Esophagus squamous epithelium (tissue), 5 donors: ENCODE measurements at places on chromosomes 4 and X.

DNA sequence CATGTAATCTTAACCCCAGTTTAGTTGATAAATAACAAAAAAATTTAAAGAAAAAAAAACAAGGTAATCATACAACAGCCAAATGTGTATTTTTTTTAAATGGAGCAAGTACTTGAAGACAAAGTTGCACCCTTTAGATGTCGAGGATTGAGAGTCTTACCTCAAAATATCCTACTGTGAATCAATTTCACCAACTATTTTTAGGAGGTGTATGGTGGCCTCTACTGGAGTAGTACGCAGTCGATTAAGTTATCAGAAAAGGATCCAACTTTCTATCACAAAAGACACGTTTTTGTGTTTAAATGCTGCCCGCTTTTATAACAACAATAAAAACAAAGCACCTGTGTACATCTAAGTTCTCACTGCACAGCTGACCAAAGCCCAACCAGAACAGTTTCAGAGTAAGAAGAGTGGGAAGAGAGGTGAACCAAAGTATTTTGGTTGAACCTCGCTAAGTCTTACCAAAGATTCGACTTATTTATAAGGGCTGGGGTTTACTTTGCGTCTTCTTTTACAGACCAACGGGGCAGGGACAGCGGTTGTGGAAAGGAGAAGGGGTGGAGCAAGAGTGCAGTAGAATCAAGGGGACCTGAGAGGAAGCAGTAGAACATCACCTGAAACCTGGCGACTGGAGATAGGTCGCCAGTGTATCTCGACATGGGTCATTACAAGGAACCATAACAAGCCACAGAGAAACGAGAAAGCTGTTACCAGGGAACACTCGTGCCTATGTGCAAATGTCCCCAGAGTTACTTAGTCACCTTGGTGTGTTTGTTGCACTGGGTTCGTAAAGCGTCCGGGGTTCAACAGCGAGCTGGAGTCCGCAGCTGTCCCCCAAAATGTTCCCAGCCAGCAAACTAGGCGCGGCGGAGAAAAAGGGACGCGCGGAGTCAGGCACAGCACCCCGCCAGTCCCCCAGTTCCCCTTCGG lies 1.1 kb downstream of the RPS6KA6 start:
- DNase-seq = no peak

DNA sequence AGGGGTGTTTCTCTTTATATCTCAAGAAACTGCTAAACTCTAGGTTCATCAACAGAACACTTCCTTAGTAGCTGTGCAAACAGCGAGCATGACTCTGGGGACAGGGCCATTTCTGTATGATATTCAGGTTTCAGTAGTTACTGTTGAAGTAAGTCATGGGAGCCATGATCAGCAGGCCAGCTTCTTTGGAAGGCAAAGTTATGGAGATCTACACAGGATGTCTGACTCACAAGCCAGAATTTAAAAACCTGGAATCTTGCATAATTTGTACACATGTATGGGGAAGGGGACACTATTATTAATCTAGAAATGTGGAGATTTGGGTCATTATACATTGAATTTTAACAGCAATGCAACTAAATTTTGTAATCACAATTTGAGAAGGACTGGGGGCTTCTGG lies 187.8 kb upstream of the NR3C2 start:
- DNase-seq = no peak

- DNase-seq = no peak
Measured at GRCh38 chr4:84051639-84052038, 447.5 kb downstream of the NKX6-1 start.

DNA sequence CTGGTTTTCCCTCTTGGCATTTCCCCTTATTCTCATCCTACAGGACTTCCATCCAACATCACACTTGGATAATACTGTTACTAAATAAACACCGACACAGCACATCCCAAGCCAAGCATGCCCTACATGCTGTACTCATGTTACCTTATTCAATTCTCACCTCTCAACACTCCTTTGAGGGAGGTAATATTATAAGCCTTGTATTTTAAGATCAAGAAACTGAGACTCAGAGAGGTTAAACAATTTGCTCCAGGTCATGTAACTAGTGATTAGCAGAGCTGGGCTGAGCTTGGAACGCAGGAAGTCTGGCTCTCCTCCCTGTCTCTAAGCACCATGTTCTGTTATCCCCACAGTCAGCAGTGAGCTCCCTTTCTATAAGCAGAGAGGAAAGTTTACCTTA lies 333.6 kb upstream of the IGFBP7 start:
- DNase-seq = no peak

DNA sequence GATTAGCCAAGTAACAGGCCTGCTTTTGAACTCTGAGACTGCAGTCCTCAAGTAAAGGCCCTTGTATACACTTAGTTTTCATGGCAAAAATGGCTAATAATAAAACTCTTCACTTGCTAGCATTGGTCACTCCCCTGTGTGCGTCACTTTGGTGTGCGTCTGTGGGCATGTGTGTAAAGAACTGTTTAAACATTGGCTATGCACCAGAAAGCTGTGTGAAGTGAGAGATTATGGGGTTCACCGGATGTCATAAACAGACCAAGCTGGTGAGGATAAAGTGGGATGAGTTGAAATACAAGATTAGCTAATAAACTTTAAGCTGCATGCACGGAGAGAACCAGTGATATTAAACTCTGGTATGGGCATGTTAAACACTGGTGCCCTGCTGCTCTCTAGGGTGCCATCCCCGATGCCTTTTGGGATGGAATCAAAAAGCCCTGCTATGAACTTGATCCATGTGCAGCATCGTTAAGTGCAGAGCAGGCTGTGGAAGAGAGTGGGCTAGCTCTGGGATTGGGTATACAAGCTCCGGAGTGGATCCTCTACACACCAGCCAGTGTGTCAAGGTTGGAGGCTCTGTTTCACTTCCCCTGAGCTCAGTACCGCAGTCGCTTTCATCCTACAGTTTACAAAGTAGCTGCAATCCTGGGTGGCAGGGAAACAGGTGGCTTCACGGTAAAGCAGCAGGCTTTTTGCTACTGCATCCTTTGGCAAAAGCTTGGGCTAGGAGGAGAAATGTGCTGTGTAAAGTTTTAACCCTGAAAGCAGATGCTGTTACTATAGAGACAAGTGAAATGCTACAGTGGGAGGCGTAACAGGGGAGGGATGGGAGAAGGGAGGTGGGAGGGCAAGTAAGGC lies 108.3 kb upstream of the SLC4A4 start:
- DNase-seq = no peak

DNA sequence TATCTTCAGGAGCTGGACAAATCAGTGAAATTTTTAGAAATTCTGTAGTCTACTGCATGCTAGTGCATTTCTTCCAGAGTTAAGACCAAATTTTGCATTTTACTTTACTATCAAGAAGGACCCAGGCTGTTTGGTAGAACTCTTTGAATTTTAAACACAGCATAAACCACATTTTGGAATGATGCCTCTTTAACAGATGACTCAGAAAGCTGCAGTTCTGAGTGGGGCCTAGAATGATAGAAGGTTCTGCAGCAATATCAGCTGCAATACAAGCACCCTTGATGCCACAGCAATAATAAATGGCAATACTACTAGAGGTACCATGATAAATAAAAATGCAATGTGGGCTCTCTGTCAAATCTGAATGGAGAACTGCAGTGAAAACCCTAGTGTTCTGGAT lies 198.7 kb downstream of the TMA16 start:
- DNase-seq = no peak

- DNase-seq = no peak
Measured at GRCh38 chr4:174494726-174495125, 27.6 kb downstream of the HPGD start.

- DNase-seq = no peak
Measured at GRCh38 chr4:99824070-99824599, 7.5 kb downstream of the DAPP1 start.
